ENCODE measurements at places on chromosomes 3 and 15.

DNA sequence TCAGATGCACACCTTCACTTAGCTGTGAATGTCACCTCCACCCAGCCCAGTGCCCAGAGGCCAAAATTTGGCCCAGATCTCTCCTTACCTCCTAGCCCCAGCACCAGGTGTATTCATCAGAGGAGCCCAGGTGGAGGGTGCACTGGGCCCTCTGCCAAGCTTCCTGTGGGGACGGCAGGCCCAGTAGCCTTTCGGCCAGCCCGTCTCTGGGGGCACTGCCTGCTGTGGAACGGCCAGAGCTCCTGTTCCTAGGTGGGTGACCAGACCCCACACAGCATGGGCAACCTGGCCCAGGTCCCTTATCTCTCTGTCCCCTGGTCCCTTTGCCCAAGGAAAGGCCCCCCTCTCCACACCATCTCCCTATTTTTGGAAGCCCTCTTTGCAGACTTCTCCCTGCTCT is 67.8 kb downstream of the AAGAB start:
- no peak for DNase-seq

DNA sequence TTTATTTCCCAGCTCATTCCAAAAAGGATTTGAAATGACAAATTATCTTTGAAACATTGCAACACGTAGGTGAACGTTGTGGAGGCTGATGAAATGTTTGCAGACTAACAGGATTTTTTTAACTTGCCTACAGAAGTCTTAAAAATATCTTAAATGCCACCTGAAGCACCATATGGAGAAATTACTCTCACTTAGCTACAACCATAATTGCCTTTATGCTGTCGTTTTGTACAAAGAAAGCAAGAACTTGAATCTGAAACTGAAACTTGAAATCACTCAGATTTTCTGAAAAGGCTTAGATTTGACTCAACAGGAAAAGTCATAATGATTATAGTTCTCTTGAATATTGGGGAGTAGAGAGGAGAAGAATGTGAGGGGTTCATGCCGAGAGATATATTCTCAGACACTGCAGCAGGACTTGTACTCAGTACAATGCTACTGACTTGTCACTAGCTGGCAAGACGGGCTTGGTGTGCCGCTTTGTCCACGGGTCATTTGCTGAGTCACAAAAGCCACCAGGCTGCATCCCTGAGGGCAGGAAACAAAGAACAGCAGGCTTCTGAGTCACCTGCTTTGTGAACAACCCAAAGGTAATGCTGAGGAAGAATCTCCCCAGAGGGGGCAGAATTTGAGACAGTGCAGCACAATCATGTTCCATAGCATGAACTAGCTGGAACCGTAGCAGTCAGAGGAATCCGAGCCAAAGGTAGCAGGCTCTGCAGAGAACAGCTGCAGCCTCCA is 7.1 kb upstream of the FMN1 start:
- DNase-seq: peak; percentile 63

- DNase-seq: no peak
Measured at GRCh38 chr3:177646749-177647148, 449.5 kb upstream of the TBL1XR1 start.

- no peak for DNase-seq
Measured at GRCh38 chr3:123870033-123870432, 14.1 kb downstream of the MYLK start.

GRCh38 chr3:169146866-169147237 is 516.7 kb downstream of the MECOM start:
- no peak for DNase-seq

DNA sequence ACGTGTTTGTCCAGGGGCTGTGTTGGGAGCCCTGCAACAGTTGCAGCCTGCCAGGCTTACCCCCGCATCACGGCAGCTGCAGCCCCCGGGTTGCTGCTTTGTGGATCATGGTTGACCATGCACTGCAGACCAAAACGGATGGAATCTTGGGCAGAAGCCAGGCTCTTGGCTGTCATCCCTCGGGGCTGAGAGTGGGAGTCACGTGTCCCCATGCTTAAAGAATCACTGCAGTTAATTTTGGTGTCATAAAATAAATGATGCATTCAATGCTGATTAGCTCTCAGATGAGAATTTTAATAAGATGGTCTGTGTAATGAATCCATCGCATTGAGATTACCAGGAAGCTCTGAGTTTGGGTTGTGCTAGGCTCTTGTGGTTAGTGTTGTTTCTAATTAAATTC is 115.6 kb downstream of the CHDH start:
- no peak for DNase-seq

- DNase-seq: no peak
Measured at GRCh38 chr3:123773681-123774431, 110.3 kb downstream of the MYLK start.

DNA sequence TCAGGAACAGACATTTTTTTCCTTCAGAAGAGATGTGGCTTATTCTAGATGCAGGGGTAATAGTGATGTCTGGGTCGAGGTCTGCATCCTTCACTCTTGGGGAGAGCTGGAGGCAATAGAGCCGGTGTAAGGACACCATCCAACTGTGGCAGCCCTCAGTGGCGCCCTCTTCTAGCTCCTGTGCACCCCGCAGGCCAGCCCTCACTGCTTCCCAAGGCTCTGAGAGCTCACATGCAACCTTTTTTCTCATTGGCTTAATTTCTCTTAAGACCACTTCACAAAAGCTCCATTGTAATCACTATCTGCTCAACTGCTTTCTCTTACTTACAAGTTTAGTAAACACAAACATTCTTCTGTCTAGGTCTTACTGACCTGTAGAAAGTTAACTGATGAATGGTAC is 3.9 kb upstream of the VPS8 start:
- DNase-seq: no peak

DNA sequence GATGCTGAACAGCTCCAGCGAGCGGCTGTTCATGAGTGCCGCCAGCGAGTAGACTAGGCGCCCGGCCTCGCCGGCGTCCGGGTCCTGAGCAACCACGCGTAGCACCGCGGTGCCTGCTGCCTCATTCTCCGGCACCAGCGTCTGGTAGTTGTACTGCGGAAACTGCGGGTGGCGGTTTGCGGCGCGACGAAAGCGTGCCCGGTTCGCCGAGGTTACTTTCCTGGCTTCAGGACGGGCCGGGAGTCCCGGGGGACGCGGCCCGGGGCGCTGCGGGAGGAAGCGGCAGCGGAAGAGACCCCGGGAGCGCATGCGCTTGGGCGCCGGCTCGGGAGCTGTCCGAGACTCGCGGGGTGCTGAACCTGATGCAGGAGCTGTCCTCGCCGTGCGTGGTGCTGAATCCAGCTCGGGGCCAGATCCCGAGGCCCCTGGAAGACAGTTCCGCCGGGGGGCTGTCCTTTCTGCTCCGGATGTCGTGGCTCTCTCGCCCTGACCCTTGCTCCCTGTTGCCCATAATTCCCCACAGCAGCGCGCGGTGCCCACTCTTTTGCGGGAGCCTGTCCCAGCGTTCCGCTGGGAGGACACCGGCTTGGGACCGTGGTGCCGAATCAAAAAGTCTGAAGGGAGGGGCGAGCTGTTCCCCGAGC is 1.1 kb downstream of the CELSR3 start:
- no peak for DNase-seq

GRCh38 chr15:98760112-98760826 is 111.9 kb downstream of the IGF1R start:
- no peak for DNase-seq

DNA sequence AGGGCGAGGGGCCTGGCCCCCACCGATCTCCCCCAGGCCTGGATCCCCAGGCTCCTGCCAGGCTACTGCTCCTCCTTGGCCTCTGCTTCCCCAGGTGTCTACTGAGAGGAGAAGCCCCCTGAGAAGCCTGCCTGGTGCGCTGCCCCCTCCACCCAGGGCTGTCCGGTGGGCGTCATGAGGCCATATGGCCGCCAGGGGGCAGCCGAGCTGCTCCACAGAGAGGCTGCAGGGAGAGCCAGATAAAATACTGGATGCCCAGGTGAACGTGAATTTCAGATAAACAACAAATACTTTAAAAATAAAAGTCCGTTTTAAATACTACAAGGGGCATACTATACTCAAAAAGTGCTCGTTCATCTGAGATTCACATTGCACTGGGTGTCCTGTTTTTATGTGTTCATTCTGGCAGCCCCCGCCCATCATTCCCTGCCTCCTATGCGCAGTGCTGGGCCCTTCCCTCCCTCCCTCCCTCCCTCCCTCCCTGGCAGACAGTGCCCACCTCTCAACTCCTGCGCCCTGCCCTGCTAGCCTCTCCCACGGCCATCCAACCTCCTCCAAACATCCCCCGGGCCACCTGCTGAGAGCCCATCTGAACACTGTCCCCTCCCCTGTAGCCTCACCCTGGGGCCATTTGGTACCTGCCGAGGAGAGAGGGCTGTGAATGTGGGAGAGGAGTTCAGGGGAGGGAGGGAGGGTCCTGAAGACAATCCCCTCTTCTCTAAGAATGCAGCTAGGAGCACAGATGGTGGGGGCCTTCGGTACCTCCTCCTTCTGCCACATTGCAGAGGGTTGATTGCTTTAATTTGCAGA is 29.6 kb downstream of the PSTPIP1 start:
- DNase-seq: no peak

- DNase-seq: no peak
Measured at GRCh38 chr3:59818033-59818918, 768.5 kb upstream of the CFAP20DC start.

- no peak for DNase-seq
Measured at GRCh38 chr3:143928056-143928455, 43.6 kb upstream of the DIPK2A start.

DNA sequence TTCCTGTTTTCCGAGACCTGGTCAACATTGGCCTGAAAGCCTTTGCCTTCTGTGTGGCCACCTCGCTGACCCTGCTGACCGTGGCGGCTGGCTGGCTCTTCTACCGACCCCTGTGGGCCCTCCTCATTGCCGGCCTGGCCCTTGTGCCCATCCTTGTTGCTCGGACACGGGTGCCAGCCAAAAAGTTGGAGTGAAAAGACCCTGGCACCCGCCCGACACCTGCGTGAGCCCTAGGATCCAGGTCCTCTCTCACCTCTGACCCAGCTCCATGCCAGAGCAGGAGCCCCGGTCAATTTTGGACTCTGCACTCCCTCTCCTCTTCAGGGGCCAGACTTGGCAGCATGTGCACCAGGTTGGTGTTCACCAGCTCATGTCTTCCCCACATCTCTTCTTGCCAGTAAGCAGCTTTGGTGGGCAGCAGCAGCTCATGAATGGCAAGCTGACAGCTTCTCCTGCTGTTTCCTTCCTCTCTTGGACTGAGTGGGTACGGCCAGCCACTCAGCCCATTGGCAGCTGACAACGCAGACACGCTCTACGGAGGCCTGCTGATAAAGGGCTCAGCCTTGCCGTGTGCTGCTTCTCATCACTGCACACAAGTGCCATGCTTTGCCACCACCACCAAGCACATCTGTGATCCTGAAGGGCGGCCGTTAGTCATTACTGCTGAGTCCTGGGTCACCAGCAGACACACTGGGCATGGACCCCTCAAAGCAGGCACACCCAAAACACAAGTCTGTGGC is 16.9 kb downstream of the TMEM43 start:
- DNase-seq: no peak

DNA sequence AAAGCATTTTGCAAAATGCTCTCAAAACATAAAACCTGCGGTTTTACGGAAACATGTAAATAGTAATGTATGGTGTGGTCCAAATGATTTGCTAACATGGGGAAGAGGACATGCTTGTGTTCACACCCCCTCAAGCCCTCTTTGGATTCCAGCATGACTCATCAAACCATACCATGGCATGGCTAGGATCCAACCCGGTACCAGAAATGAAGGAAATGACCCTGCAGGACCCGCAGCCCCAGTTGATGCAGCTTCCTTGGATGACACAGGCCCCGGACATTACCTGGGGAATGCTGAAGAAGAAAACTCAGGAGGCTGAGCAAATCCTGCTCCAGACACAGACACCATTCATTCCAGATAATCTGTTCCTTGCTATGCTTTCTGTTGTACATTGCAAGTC is 222.9 kb downstream of the DTWD1 start:
- no peak for DNase-seq

GRCh38 chr3:7562892-7563291 is 702.0 kb downstream of the GRM7 start:
- DNase-seq: no peak

DNA sequence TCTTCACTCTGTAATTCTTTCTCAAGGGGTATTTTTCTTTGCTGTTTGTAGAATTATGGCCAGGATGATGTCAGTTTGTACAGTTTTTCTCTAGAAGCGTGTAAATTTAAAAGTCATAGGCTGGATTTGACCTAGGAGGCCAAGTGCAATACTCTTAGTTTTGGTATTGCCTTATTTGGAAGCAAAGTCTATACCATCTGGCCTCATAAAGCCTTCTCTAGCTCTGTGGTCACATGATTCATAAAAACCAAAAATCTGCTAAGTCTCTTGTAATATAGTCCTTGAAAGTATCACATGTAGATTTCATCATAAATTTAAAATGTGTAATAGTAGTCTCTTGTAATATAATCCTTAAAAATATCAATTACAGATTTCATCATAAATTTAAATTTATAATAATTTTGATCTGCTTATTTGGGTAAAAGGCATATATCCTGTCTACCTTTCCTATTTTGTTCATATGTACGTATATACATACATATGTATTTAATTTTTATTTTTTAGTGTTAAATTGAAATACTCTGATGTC is 25.6 kb downstream of the TEX9 start:
- no peak for DNase-seq

GRCh38 chr3:12395349-12396012 is 88.8 kb upstream of the TSEN2 start:
- DNase-seq: no peak

DNA sequence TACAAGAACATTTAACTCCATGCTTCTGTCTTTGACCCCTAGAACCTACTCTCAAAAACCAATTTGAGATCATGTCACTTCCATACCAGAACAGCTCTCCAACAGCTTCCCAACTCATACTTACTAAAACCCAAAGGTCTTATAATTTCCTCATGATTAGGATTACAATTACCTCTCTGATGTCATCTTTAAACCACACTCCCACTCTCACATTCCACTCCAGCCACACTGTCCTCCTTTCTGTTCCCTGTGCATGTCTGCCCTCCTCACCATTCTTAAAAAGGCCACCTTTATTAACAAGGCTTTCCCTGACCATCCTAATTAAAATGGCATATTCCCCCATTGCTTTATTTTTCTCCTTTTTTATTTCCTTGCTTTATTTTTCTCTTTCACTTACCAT is 18.9 kb downstream of the PHC3 start:
- no peak for DNase-seq

DNA sequence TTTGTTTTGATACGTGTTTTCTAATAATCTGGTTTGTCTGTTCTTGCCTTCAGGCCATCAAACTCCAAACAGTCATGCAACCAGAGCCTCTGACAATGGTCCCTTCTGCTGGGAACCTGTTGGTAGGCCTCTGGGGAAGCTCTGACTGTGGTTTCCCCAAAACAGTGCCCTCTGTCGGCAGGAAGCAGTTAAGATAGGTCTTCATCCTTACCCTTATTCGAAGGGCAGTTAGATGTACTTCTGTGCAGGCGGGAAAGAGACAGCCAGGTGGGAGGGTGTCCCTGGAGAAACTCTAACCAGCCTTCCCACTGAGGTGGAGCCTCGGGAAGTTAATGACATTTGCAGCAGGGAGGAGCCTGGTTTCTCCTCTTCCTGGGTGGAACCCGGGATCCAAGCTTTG is 81.6 kb upstream of the CHMP2B start:
- DNase-seq: peak; percentile 30

Data from DMS153 (cell line).